Stimulated activated CD4-positive, alpha-beta T cell treated with anti-CD3 and anti-CD28 coated beads, Interleukin-1b, Interleukin-23, amount 100 ng/mL, for 4 hours (primary cell): ENCODE measurements at places on chromosomes 5 and 9.

GRCh38 chr9:111601237-111602018 is 2.0 kb upstream of the PTGR1 start:
- no peak for DNase-seq

DNA sequence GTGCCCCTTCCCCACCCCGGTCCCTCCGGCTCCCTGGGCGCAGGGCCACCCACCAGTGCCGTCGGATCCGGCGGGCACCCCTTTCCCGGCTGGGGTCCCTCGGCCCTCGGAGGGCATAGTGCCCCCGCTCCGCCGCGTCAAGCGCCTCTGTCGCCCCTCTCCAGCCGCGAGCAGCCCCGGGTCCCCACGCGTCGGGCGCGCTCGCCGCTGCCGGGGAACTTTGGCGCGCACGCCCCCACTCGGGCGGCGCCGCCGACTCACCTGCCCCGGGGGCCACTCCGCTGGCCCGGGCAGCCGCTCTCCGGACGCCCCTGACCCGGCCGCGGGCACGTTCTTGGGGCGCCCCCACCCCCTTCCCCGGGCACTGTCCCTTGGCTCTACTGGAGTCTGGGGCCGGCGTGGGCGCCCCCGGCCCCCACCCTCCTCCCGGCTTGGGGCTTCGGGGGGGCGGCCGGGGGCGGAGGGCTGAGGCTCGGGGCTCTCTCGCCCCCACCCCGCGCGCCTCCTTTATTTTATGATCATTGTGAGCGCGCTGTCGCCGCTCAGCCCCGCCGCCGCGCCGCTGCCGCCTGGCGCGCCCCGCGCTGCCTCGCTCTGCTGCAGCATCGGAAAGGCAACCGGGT is 1.1 kb upstream of the FAM78A start:
- DNase-seq: no peak

- DNase-seq: no peak
Measured at GRCh38 chr9:37775216-37775919, 9.5 kb downstream of the EXOSC3 start.

- no peak for DNase-seq
Measured at GRCh38 chr9:96048104-96048955, 172.8 kb downstream of the ERCC6L2 start.

- DNase-seq: no peak
Measured at GRCh38 chr9:684941-685340, 156.6 kb upstream of the DMRT1 start.

- DNase-seq: peak; percentile 33
Measured at GRCh38 chr9:35051069-35051967, 21.1 kb downstream of the VCP start.

DNA sequence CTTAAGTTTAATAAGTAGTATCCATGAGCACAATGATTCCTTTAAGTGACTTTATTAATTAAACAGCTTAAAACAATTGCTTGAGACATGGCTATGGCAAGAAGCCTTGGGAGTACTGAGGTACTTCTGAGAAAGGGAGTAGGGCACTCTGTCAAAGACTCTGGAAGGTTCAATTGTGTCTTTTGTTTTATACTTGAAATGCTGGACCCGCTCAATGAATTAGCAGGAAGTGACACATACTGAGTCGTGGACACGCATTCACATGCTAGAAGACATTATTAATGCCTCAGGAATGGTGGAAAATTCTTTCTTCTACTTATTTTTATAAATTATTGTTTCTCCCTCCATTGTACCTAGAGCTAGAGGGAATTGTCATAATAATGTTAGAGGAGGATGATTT is 347.3 kb upstream of the ZNF608 start:
- DNase-seq: no peak

- DNase-seq: no peak
Measured at GRCh38 chr9:16719921-16720320, 150.5 kb downstream of the BNC2 start.
